HuH-7.5 (cell line): ENCODE measurements at places on chromosomes 5 and 9.

GRCh38 chr5:158824241-158824882, 275.4 kb downstream of the EBF1 start:
- DNase-seq, result no peak

DNA sequence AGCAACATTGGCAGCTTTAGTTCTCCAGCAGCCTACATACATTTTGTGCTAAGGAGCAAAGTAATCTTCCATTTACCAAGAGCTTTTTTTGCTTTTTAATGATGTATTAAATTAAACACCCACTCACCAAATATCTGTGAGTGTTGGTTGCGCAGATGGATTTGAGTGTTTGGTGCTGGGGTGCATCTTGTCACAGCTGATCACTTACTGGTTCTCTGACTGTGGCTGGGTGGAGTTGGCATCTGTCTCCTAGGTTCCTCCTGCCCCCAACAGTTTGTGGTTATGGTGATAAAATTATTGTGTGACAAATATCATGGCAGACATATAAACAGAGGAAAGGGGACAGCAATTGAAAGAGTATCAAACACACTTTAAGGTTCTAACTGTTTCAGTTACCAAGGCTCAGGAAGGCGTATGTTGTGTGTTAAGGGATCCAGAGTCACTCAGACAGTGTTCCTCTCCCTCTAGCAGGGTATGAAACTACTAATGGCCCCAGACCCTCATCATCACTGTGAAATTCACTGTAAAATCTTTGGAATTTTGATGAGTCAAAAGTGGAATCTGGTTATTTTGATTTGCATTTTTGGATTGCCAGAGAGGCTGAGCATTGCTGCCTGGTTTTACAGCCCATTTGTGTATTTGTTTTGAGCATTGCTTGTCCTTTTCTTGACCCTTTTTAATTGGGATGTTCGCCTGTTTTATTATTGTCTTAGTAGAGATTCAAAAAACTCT, 81.7 kb downstream of the PDE8B start:
- no peak for DNase-seq

DNA sequence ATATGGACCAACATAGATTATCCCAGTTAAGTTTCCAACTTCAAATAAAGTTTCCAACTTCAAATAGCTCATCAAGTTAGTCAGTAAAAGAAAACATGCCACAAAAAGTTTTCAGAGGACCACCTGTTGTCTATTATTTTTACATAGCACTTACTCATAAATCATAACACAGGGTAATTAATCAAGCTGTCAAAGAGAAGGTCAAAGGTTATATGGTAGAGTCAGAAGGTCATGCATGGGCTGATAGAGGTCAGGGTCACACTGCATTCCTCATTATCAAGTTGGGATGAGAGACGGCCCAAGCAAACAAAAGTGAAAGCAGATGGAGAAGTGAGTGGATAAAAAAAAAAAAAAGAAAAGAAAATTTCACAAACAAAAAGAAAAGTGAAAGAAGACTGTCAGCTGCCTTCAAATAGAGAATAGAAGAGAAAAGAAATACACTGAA, 145.5 kb upstream of the POU5F2 start:
- no peak for DNase-seq

DNA sequence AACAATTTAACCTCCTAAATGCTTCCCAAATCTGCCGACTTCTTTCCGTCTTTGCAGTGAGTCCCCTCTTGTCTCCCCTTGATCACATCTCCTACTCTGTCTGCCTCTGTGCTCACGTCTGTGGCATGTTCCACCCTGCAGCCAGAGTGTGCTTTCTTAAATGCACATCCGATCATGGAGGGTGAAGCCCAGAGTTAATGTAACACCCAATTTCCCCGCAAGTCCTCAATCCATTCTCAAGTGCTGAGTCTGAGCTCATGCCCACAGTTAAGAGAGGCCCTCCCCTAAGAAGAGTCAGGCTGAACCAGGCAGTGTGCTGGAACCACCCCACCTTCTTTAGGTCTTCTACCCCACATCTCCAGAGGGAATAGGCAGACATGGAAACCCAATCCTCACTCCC, 164.8 kb downstream of the EPB41L4A start:
- no peak for DNase-seq

- no peak for DNase-seq
These were observed 19.9 kb upstream of the ANGPTL2 start for GRCh38 chr9:127142291-127142690.

GRCh38 chr5:142017832-142018427, 5.1 kb upstream of the GNPDA1 start:
- no peak for DNase-seq

- DNase-seq, result no peak
These were observed 340.2 kb upstream of the DMAC1 start for GRCh38 chr9:8139756-8140155.

- no peak for DNase-seq
These were observed 40.8 kb upstream of the COL15A1 start for GRCh38 chr9:98902925-98903324.

DNA sequence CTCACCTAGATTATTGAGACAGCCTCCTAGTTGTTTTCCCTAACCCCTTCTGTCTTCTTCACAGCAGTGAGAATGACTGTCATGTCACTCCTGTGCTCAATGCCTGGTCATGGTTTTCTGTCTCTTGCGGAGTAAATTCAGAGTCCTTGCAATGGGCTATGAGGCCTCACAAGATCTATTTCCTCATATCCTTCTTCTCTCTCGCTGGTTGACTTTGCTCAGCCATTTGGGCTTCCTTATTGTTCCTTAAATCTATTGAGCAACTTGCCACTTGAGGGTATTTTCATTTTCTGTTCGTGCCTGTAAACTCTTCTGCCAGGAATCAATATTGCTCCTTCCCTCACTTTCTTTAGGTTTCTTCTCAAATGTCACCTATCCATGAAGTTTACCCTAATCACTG, 9.0 kb downstream of the PPP3R2 start:
- DNase-seq, result no peak

DNA sequence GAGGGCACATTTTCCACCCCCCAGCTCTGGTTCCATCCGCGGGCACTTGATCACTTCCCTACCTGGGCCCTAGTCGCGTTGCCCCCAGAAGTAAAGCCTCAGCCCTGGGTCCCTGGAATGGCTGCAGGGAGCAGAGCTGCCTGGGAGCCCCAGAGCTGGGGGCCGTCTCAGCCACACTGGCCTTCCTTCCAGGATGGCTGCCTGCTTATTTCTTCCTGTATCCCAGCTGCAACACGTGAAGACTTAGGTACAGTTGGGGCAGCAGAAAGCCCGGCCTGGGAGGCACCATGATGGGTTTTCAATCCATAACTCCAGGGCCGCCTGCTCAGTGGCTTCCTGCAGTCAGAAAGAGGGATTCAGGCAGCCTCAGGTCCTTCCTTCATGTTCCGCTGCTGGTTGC, 232.3 kb downstream of the IRX2 start:
- DNase-seq, result no peak

- no peak for DNase-seq
These were observed 13.1 kb upstream of the SLC12A7 start for GRCh38 chr5:1125030-1125357.

- DNase-seq, result no peak
These were observed 342.4 kb upstream of the GRIA1 start for GRCh38 chr5:153147891-153148623.

GRCh38 chr9:114612272-114612923, 1.3 kb downstream of the TMEM268 start:
- DNase-seq, result no peak

- DNase-seq, result no peak
These were observed 27.7 kb downstream of the PRDM6 start for GRCh38 chr5:123116757-123117156.

DNA sequence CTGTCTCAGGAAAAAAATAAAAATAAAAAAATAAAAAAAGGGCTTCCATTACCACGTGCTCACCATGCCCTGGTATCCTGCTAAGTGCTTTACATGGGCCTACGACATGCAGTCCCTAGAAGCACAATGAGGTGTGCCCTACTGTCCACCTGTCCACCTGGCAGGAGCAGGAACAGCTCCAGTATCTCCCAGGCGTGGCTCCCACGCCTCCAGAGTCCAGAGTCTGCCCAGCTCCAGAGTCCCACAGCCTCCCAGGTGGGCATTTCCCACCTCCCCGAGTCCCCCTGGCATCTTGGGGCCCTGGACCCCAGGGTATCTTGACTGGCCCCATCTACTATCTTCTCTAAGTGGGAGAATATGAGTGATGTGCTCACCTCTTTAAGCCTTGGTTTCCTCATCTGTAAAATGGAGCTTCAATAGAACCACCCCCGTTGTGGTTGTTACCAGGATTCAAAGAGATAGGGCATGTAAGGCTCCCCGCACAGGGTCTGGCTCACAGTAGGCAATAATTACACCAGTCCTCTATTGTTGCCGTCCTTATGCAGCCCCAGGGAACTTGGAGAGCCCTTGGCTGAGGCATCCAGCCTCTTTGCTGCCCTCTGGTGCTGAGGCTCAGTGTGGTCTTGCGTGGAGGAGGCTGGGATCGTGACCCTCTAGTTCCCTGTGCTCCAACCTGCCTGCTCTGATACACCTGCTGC, 8.9 kb downstream of the CXCL14 start:
- DNase-seq, result peak; percentile 38

DNA sequence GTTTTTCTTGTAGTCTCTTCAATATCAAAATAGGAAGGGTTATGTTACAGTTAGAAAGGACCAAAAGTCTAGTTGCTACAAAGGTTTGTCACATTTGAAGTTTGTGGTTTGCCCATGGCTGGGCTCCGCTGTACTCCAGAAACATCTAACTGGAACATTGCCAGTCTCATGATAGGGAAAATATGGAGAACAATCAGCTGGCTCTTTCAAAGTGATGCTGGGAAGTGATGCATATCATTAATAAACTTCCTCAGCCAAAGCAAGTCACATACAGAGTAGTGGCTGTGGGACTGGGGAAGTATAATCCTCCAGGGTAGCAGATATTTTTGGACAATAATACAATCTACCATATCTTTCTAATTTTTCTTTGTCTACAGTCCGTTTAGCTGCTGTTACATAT, 8.8 kb downstream of the BTF3 start:
- no peak for DNase-seq

DNA sequence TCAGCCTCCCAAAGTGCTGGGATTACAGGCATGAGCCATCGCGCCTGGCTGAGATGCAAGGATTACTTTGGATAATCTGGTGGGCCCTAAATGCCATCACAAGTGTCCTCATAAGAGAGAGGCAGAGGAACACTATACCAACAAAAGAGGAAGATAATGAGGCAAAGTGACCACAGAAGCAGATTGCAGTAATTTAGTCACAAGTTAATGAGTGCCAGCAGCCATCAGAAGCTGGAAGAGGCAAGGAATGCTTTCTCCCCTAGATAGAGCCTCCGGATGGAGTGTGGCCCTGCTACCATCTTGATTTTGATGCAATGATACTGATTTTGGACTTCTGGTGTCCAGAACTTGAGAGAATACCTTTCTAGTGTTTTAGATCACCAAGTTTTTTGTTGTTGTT, 122.3 kb downstream of the SPATA31D1 start:
- DNase-seq, result no peak

DNA sequence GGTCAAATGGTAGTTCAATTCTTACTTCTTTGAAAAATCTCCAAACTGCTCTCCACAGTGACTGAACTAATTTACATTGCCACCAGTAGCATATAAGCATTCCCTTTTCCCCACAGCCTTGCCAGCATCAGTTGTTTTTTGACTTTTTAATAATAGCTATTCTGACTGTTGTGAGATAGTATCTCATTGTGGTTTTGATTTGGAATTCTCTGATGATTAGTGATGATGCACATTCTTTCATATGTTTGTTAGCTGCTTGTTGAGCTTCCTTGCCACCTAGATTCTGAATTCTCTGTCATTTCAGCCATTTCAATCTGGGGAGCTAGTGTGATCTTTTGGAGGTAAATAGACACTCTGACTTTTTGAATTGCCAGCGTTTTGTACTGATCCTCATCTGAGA, 24.0 kb downstream of the CDK20 start:
- DNase-seq, result no peak

GRCh38 chr5:62457071-62457470, 44.5 kb downstream of the IPO11 start:
- DNase-seq, result no peak

- peak; percentile 29 for DNase-seq
These were observed 7.0 kb upstream of the IRF1 start for GRCh38 chr5:132497488-132497997.

GRCh38 chr9:133943036-133943780, 48.9 kb downstream of the VAV2 start:
- no peak for DNase-seq

GRCh38 chr5:63483338-63483737, 478.9 kb downstream of the HTR1A start:
- no peak for DNase-seq
